ENCODE measurements at places on chromosomes 5 and 9.

DNA sequence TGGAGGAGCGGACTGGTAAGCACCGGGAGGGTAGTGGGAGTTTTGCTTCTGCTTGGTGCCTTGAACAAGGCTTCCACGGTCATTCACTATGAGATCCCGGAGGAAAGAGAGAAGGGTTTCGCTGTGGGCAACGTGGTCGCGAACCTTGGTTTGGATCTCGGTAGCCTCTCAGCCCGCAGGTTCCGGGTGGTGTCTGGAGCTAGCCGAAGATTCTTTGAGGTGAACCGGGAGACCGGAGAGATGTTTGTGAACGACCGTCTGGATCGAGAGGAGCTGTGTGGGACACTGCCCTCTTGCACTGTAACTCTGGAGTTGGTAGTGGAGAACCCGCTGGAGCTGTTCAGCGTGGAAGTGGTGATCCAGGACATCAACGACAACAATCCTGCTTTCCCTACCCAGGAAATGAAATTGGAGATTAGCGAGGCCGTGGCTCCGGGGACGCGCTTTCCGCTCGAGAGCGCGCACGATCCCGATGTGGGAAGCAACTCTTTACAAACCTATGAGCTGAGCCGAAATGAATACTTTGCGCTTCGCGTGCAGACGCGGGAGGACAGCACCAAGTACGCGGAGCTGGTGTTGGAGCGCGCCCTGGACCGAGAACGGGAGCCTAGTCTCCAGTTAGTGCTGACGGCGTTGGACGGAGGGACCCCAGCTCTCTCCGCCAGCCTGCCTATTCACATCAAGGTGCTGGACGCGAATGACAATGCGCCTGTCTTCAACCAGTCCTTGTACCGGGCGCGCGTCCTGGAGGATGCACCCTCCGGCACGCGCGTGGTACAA is 556 bp downstream of the PCDHGC3 start:
- DNase-seq: no peak

DNA sequence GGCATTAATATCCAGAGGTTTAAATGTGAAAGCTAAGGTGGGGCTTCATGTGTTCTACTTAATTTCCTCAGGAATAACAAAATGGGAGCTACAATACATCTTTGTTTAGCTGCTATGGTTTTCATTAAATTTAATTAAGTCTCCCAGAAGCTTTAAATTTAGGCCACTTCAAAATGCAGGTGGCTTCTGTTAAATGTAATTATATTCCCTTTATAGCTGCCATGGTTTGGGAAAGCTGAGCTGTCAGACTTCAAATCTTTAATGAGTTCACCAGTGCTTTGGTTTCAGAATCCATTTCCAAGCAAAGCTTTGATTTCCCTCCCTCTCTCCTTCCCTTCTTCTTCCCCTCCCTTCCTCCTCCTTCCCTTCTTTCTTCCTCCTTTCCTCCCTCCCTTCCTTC is 58.4 kb upstream of the FAM170A start:
- DNase-seq: no peak

GRCh38 chr9:14279671-14280070 is 34.3 kb downstream of the NFIB start:
- no peak for DNase-seq

- DNase-seq: no peak
Observed at GRCh38 chr5:127586066-127586770, 62.7 kb upstream of the CTXN3 start.

GRCh38 chr5:2575292-2575691 is 176.2 kb downstream of the IRX2 start:
- DNase-seq: no peak

DNA sequence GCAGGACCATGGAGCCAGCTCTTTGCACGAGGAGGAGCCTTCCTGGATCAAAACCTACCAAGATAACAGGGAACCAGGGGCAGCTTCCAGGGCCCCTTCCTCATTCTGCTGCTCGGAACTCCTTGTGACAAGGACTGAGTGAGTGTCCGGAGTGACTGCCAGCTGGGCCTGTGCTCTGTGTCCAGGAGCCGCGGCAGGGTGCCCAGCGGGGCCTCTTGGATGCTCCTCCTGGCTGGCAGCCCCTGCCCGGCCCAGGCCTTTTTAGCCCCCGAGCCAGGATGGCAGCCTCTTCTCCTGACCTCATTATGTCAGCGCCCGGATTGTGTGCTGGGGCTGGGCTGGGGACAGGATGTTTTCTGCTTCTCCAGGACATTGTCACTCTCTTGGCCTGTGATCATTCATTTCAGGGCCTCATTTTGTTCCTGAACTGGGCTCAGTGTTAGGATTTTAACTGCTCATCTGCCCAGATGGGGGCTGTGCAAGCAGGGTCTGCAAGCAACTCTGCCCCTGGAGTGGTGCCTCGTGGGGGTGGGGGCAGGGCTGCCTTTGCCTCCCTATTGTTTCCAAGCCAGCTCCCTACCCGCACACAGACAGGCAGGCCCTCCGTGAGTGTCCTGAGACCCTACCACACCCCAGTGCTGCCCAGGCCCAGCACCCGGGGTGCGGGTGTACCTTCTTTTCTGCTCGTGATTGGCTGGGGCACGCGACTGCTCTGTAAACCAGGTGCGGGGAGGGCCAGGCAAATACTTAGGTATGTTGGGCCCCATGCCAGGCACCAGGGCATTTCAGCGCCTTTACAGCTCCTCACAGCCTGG is 161.6 kb downstream of the COL23A1 start:
- DNase-seq: no peak

DNA sequence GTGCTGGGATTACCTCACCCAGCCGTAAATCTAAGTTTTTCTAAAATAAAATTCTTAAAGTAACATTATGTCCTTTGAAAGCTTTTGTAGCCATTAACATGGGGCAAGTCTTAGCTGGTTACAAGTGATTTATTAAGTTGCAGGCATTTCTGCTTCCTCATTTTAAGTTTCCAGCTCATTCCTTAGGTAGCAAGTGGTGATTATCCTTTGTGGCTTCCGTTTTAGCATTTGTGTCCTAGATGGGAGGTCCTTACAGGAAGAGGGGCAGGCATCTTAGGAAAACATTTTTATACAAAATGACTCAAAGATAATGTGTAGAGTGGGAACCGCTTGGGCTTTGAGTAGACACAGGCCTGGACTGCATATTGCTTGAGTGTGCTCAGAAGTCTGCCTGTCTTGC is 35.0 kb upstream of the ROPN1L start:
- DNase-seq: no peak

DNA sequence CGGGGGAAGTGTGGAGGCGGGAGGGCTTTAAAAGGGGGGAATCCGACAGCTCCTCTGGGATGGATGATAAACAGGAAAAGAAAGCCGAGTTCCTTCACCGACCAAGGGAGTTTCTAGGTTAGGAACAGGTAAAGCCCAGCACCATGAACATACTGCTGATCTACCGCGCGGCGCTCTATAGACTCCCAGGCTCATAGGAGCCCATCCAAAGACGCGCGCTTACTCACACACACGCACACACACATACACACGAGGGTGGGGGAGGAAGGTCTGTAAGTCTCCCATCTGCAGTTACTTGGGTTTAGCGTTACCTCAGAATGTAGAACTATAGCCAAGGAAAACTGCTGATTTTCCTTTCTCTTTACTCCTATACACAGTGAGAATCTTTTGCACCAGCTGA is 2.6 kb upstream of the GABRB2 start:
- no peak for DNase-seq

- DNase-seq: peak; percentile 15
Observed at GRCh38 chr9:7273575-7273974, 515.8 kb downstream of the KDM4C start.

- DNase-seq: no peak
Observed at GRCh38 chr5:134638760-134639201, 6.2 kb upstream of the SAR1B start.

DNA sequence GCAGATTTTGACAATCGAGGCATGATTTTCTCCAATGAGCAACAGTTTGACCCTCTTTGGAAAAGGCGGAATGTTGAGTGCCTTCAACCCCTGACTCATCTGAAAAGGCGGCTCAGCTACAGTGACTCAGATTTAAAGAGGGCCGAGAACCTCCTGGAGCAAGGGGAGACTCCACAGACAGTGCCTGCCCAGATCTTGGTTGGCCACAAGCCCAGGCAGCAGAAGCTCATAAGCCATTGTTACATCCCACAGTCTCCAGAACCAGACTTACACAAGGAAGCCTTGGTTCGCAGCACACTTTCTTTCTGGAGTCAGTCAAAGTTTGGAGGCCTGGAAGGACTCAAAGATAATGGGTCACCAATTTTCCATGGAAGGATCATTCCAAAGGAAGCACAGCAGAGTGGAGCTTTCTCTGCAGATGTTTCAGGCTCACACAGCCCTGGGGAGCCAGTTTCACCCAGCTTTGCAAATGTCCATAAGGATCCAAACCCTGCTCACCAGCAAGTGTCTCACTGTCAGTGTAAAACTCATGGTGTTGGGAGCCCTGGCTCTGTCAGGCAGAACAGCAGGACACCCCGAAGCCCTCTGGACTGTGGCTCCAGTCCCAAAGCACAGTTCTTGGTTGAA is 13.6 kb downstream of the PTPDC1 start:
- peak; percentile 82 for DNase-seq

- DNase-seq: no peak
Observed at GRCh38 chr9:7879551-7880245, 80.1 kb upstream of the DMAC1 start.

DNA sequence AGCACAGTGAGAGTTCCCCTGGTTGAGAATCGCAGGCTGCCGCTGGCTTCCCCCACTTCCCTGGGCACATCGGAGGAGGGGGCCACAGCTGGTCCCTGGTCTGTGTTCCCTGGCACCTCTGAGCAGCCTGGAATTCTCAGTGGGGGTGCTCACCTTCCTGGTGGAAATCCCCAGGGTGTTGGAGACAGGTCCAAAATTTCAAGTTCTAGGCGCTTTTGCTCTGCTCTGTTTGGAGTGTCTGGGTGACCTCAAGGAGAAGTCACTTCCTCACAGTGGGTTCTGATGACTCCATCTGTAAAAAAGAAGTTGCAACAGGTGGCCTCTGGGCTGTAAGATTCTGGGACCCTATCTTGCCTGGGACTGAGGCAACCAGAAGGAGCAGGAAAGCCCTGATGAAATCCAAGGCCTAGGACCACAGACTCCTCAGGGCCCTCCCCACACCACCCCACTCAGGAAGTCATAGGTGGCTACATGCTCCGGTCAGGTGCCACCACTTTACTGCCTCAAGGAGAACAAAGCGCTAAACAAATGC is at the start of gene TRAF1:
Gene TRAF1 (minus strand): TSS at position 400 of the 532 bp plus-strand sequence. CDS start 721 bp downstream, outside the sequence.
- DNase-seq: no peak

GRCh38 chr5:96330530-96331140 is 102.4 kb downstream of the PCSK1 start:
- DNase-seq: no peak

DNA sequence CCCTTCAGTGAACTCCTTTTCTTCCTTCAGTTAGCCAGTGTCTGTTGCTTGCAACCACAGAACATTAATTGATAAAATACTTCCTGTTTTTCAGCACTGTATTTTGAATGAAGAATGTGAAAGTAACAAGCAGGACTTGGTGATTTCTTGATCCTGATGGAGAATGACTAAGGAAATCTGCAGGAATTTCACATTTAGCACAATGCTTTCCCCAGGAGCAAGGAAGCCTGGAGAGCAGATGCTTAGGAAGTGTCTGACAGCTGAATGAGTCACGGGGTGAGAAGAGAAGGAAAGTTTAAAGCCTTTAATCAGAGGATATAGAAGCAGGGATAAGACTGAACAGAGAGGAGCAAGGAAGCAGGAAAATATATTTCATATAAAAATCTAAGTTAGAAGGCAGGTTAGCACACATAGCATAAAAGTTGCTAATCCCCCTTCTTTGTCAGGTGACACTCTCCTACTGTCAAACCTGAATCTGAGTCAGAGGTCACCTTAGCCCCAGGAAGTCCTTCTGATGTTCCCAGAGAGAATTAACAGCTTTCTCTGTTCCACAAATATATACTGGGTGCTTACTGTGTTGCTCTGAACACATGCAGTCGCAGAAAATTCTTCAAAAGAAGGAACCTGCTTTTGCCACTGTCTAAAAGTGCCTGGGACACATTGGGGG is 59.7 kb downstream of the GNA14 start:
- peak; percentile 88 for DNase-seq

GRCh38 chr5:91224456-91224855 is 158.7 kb downstream of the ARRDC3 start:
- no peak for DNase-seq

GRCh38 chr9:86410281-86410680 is 56.1 kb upstream of the TUT7 start:
- no peak for DNase-seq

DNA sequence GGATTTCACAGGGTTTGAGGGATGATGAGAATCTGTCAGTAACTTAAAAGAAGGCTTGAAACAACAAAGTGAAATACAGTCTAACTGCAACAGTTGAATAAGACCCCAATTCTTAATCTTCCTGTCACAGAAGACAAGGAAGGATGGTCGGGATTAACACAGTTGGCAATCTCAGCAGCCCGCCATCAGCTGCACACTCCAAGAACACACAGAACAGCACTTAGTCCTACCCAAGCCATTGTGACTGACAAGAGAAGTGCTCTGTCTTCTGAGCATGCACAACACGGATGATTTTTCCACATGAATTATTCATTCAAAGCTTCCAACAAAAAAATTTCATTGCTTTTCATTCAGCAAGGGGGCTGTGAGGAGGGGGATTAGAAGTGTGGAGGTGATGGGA is 576.1 kb downstream of the TLE4 start:
- no peak for DNase-seq

DNA sequence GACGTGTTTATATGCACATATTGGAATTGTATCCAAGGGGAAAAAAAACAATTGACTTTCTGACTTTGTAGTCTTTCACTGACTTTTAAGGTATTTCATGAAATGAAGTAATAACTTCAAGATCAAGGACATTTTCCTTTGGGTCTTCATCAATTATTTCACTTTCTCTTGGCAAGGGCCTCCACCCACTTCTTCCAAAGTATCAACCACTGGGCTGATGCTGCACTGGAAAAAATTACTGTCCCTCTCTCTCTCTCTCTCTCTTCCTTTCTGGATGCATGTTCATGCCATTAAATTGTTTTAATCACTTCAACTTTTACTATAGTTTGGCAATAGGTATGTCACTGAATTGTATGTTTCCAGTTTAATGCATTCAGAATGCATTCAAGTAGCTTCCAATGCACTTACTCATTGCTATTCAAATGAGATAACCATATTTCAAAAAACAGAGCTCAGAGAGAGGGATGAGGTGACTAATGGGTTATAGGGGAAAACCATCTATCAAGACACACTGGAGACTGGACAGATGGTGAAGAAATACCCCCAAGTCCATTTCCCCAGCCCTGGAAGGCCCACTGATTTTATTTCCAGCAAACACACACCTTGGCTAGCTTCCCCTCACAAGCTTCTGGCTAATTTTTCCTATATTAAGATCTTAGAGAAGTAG is 585.3 kb downstream of the EBF1 start:
- peak; percentile 53 for DNase-seq

DNA sequence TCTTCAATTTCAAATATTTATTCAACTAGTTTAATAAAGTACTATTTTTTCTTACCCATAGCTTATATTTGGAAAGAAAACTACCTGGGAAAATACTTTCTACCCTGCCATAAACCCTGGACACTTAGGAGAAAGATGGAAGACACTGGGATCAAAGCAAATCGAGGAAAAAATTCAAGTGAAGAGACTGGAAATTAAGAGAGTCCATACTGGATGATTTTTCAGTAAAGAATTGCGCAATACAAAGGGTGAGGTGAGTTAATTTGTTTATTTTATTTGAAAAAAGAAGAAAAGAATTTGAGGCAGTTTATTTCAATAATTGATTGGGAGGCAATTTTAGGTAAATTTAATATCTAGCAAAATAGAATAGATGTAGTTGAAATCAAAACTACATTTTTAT is 331.8 kb upstream of the ITGA1 start:
- no peak for DNase-seq
